Posterior vena cava (tissue), 2 donors: ENCODE measurements at places on chromosomes 2 and 18.

DNA sequence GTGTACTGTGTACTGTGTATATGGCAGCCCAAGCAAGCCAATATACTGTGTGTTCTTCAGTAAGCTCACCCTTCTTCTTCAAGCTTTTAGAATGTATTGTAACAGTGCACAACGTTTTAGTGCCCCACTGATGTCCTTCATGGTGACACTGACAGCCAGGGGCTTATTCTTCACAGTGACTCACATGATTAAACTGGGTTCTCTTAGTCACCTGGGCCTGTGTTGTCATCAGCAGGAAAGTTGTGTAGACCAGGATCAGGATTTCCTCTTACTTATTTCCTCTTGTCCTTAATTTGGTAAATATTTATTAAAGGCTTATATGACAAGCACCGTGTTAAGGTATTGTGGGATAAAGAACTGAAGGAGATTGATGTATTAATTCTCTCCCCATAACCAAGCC, 67.9 kb upstream of the THOC1 start:
- DNase-seq, result no peak

GRCh38 chr18:9867071-9867594, 18.6 kb upstream of the TXNDC2 start:
- DNase-seq, result no peak

DNA sequence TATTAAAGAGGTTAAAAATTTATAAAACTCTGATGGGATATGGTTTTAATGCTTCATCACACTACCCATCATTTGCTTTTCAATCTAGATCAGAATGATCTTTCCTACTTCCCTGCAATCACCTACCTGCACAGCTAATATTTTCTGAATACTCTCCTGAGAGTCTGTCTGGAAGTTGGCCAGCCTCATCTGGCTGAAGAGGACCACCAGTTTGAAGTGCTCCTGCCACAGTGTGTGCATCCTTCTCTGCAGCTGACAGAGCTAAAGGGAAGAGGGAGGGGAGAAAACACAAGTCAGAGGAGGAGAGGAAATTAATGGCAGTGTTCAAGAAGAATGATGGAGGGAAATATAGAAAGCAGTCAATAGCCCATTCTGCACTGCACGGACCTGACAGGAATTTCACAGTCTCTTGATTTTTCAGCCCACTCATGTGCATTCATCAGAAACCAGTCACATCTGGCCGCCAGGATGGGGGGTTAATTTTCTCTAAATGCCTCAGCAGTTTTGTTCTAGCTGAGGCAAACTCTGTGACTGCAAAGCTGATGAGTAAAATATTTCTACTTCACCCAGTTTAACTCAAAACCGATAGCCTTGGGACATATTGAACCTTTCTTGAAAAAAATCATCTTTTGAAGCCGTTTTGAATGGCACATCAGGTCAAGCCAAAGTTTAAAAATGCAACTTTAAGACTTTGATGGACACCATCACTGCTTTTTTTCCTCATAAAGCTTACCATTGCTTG, 201.8 kb upstream of the KLHL14 start:
- DNase-seq, result no peak

DNA sequence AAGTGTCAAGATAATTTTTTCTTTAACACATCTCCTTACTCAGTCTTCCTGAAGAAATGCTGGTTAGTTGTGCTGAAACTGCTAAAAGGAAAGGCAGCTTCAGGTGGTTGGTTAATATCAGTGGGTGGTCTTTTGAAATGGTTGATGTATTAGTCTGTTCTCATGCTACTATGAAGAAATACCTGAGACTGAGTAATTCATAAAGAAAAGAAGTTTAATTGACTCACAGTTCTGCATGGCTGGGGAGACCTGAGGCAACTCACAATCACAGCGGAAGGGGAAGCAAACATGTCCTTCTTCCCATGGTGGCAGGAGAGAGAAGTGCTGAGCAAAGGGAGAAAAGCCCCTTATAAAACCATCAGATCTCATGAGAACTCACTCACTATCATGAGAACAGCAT, 125.9 kb upstream of the CYRIA start:
- DNase-seq, result no peak

DNA sequence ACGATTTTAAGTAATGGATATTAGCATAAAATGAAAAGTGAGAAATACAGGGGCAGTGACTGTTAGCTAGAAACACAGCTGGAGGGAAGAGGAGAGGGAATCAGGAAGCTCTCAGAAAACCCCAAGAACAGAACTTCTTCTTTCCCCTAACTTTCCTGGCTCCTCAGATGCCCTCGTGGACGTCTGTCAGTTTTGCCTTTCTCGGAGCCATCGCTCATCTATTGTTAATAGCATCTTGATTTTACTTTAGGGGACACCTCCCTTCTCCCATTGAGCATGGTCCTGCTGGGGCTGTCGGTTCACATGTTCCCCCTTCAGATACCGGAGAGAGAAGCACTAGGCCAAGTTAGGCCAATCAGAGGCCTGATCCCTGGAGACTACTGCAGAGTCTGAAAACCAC, 2.3 kb upstream of the PLEK start:
- no peak for DNase-seq

DNA sequence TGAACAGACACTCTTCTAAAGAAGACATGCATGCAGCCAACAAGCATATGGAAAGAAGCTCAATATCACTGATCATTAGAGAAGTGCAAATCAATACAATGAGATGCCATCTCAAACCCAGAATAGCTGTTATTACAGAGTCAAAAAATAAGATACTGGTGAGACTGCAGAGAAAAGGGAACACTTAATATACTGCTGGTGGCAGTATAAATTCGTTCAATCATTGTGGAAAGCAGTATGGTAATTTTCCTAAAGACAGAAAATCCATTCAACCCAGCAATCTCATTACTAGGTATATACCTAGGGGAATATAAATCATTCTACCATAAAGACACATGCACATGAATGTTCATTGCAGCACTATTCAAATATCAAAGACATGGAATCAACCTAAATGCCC, 116.6 kb upstream of the LTBP1 start:
- no peak for DNase-seq

DNA sequence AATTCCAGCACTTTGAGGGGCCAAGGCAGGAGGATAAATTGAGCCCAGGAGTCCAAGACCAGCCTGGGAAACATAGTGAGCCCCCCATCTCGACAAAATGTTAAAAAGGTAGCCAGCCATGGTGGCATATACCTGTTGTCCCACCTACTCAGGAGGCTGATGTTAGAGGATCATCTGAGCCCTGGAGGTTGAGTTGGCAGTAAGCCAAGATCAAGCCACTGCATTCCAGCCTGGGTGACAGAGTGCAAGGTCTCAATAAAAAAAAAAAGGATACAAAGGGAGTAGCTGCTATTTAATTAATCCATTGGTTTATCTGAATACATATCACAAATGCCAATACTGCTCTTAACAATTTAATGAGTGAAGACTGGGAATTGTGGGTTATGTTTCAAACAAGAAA, 327.8 kb downstream of the CPS1 start:
- DNase-seq, result no peak

- no peak for DNase-seq
These were observed 31.2 kb upstream of the RMP24 start for GRCh38 chr18:35941299-35941698.

DNA sequence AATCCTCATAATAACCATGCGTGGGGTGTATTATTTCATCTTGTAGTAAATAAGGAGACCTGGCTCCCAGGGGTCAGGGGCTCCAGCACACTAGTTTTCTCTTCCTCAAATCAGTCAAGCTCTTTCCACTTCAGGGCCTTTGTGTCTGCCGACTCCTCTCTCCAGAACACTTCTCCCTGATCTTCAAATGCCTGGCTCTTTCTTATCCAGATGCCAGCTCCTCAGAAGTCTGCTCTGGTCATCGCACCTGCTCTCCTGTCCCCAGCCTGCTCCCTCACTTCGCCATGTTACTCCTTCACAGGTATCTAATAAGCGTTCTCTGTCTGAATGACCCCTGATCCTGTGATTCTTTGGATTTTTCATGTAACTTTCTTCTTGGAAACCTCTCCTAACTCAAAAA, 62.0 kb downstream of the GYPC start:
- DNase-seq, result no peak

DNA sequence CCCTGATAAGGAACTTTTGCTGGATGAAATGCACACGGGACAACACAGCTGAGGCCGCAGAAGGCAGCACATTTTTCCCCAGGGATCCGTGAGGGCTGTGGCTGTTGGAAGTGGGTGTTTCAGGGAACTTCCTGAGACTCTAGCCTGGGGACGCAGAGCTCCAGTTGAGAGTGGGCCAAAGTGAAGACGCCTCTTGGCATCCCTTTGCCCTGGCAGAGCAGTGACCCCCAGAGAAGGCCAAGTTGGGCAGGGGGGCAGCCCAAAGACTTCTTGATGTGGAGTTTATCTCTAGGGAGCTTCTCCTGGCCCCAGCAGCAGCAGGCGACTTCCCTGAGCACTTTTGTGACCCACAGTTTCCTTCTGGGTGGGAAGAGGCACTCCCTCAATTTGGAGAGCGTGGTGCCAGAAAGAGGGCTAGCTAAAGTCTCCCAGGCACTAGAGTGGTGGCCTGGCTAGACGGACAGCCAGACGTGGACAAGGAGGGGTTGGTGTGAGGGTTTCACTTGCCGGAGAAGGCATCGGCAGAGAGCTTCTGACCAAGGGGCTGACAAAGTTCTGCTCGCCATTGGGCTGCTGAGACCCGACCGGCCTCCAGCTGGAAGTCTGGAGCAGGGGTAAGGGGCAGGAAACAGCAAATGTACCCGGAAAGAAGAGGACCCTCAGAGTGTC, 108.8 kb downstream of the ACKR3 start:
- peak; percentile 63 for DNase-seq

DNA sequence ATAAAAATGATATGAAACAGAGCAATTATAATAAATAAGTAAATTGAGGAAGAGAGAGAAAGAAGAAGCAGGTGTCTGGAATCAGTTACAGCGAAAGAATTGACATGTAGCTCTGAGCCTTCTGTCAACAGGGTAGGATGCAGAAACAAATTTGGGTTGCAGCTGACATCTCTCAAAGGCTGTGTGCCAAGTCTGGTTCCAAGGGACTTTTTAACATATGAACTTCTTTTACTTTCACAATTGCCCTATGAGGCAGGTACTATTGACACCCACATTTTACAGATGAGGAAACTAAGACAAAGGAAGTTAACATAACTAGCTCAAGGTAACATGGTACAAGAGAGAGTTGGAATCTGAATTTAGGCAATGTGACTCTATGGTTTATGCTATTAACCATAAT, 260.0 kb downstream of the ASXL3 start:
- DNase-seq, result no peak

- peak; percentile 60 for DNase-seq
These were observed 17.1 kb downstream of the CCT7 start for GRCh38 chr2:73250872-73251846.

GRCh38 chr2:16713011-16713423, 47.4 kb upstream of the CYRIA start:
- no peak for DNase-seq

GRCh38 chr2:65343386-65343785, 89.0 kb downstream of the SPRED2 start:
- DNase-seq, result no peak

DNA sequence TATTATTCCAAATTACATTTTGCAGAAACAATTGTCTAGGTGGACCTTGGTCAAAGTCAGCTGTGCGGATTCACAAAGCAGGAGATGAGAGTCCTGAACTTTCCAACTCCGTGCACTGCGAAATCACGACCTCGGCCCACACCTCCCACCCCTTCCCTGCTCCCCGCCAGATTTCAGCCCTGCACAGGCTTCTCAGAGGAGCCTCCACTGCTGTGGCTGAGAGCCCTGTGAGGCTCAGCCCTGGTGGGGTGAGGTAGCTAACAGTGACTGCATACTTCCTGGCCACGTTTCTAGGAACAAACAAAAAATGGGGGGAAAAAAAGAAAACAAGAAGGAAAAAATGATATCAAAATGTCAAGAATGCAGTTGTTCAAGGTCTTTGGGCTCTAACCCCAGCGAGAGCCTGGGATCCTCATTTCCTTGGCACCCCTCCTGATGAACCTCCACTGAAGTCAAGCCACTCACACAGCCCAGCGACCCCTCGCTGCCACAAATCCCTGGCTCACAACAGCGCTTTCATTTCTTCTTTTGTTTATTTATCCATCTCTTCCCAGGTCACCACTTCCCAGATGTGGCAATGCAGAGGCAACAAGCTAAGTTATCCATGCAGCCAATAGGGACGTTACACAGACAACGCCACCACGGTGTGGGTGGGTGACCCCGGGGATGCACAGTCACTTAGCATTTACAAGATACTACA, 729.7 kb upstream of the ID2 start:
- DNase-seq, result no peak

GRCh38 chr2:230589497-230590015, 123.1 kb upstream of the CAB39 start:
- no peak for DNase-seq

DNA sequence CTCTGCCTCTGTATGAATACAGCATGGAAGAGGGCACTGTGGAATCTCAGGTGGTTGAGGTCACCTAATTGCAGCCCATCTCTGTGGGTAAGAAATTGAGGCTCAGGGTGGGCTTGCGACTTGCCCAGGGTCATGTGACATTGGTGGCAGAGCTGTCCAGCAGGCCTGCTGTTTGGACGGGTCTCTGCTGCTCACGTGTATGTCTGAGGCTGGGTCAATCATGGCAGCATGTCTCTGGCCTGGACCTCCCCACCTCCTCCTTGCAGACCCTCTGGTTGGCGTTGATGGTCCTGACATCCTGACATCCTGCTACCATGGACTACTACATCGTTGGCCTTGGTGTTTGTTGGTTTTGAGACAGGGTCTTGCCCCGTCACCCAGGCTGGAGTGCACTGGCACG, 64.3 kb upstream of the HPCAL1 start:
- peak; percentile 10 for DNase-seq

DNA sequence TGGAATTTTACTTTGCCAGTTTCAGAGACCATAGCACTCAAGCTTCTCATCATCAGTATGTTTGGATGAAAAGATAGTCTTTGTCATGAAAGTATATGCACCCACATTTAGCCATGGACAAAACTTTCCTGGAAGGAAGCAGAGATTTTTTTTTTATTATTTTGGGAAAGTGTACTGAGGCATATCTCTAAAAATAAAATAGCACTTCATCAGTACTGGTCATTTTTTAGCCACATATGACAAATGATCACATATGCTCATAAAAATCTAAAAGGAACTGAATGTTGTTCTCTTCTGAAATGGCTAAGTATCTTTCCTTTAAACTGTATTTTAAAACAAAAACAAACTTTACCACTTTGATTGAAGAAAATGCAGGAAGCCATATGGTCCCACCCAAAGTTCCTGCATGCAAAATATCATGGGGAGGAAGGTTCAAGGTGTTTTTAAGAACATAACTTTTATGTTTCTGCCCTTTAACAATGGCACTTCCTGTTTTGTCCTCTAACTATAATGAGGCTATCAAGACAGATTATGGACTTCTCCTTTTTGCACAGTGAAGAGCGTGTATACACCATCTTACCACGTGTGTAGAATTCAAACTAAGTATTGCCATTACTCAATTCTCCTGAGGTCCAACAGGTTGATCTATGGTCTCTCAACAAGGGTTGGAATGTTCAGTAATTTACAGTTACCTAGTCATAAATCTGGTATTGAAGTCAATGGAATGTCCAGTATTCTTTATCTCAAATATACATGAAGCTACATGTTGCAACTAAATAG, 77.1 kb upstream of the SLC39A10 start:
- no peak for DNase-seq
